Testis (tissue), 5 donors: ENCODE measurements at places on chromosomes 3 and 15. TPM values are rescaled to one million over a fixed set of nuclear protein-coding genes. Genes with fewer than 3 reads are reported as not detected.

- no peak for DNase-seq
These were observed 635 bp downstream of the TUBGCP5 start for GRCh38 chr15:23038726-23039142.

DNA sequence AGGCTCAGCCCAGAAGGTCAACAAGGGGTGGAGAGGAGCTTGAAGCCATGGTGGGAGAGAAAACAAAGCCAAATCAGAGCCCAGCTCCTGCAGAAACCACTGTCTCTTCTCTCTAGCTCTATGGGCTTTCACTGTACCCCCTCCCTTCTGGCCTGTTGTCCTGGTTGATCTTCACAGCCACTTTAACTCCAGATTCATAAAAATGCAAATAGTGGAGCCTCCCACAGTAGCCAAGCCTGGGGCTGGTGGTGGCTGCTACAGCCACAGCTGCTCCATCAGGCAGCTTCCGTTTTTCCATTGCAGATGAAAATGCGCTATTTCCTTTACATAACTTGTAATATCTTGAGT lies 20.7 kb upstream of the CAV3 start:
- no peak for DNase-seq

DNA sequence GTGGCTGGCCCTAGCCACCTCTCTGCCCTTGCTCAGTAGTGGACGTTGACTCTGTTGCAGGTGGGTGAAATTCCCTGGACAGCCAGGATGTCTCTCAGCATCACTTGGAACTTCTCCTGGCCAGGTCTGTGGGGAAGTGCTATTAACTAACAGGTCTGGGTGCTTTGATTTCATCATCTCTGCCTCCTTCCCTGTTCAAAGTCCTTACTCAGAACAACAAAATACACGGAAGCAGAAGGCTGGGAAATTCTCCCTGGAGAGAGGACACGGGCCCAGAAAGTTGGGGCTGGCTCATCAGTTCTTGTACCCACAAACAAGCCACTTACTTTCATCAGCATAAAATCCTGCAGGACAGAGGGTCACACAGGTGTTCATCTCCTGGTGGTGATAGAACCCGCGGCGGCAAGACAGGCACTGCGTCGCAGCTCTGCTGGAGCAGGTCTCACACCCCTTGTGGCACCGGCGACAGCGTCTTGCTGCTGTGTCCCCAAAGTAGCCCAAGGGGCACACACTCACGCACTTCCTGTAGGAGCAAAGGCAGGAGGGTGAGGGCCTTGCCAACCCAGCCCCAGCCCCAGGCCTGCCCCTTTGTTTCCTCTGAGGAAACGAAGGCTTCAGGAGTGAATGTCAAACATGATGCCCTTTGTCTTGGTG lies 29.6 kb upstream of the SNRPA1 start:
- DNase-seq: no peak

DNA sequence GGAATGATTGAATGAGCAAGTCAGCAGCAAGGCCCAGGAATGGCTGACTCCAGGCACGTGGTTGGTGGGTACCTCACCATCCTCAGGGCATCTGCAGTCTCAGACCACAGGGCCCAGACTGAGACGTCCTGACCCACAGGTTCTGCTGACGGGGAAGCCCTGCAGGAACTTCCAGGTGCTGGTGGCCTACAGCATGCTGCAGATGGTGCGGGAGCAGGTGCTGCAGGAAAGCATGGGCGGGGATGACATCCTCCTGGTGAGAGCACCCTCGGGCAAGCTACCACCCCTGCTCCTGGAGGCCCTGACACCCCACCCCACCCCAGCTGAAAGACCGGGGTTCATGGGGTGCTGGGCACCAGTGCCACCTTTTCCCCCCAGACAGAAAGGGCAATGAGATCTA lies 14.1 kb downstream of the TBC1D21 start:
- DNase-seq: no peak

Gene MELTF
- 5.7 TPM for polyA plus RNA-seq

Gene BTBD1
- polyA plus RNA-seq: 118 TPM

Gene GABRR3
- polyA plus RNA-seq: 0.38 TPM

DNA sequence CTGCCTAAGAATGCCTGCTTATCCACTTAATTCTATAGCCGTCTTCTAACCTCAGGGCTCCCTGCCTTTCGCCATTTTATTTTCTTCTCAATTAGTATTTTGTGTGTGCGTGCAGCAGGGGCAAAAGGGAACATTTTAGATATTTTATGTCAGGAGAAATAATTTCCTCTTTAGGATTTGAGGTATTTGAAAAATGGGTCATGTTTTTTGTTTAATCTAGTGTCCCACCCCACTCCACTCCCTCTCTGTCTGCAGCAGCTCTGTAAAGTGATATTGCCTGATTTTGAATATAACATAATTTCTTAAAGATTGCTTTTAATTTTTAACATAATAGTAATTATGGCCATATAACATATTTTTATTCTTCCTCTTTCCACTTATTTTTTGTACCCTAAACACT lies 593.2 kb upstream of the DPPA4 start:
- DNase-seq: no peak

DNA sequence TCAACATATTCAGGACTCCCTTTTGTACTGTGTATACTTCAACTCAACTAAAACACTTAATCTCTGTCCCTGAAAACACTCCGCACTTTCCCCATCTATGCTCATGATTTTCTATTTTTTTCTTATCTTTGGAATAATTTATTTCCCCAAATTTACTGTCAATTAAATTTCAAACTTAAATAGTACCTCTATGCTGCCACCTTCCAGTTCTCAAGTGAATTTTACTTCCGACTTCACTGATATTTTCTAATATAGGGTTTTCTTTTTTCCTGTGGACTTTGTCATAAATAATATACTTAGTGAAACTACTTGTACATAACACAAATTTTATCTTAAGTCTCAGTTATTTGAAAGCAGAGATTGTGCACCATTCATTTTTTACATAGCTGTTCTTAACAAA lies 1303.3 kb downstream of the OTOL1 start:
- DNase-seq: no peak

GRCh38 chr3:132161608-132162007 lies 126.8 kb upstream of the CPNE4 start:
- DNase-seq: no peak

- no peak for DNase-seq
These were observed 15.6 kb downstream of the SENP5 start for GRCh38 chr3:196883361-196883760.

Gene LRRIQ4
- polyA plus RNA-seq: 3.4 TPM

Gene MEIS2
- polyA plus RNA-seq: 7.0 TPM

Gene TMEM158
- 5.9 TPM for polyA plus RNA-seq

- DNase-seq: no peak
These were observed 48.1 kb downstream of the GRK7 start for GRCh38 chr3:141811348-141811747.

DNA sequence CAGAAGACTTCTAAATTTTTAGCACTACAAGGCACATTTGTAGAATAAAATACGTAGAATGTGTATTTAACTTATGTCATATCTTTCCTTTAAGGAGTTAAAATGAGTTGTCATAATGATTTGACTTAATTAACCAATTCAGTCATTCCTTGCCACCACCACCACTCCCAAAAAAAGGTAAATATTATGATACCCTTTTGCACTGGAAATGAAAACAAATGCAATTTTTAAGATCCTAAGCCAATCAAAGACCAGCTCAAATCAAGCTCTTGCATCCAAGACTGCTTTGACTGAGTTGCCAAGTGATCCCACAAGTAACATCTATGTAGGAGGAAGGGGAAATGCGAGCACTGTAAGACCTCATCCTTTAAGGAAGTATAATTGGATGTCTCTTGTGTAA lies 426.6 kb upstream of the ATP11B start:
- no peak for DNase-seq

GRCh38 chr3:185351396-185351795 lies 11.5 kb upstream of the MAP3K13 start:
- no peak for DNase-seq

DNA sequence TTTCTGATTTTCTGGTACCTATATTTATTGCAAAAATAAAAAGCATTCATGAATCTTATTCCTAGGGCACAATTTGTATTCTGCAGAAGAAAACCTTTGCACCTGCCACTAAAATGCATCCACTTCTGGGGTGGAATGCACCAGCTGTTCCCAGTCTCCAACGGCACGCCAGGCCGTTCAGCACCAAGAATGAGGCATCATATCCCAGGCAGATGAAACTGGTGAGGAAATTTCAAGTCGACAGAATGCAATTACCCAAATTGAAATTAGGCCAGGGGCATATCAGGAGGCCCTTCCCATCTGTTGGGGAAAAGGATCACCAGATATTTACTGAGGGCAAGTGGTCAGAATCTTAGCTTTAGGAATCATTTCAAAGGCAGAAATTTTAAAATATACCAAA lies 13.6 kb upstream of the RBMS3 start:
- no peak for DNase-seq

DNA sequence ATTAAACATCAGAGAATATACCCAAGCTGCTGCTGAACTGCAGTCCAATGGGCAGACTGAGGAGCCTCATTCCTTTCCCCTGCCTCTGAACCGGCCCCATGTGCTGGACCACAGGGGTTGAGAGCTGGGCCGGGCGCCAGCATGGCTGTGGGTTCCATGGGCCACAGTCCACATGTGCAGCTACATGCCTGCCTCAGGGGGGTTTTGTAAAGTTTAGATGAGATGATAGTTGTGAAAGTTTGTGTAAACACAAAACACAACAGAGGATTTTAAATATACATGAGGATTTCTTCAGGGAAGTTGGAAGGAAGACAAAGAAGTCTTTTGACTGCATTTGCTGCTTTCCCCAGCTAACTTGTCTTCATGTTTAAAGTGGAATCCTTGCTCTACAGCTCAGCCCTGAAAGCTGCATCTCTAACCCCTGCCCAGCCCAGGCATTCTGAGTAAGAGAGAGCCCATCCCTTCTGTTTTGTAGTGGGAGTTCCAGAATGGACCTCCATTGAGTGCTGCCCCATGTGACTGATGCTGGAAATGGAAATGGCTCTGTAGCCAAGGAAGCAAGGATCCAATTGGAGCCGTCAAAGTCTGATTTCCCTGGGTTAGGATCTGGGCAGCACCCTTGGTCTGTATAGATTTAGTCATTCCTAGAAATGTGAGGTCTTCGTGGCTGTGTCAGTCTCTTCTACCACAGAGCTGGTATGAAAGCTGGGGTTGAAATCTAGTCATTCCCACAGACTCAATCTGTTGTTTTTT lies 17.5 kb downstream of the SLC12A8 start:
- no peak for DNase-seq
